ENCODE measurements at places on chromosomes 6 and 20. TPM values are rescaled to one million over a fixed set of nuclear protein-coding genes. Genes with fewer than 3 reads are reported as not detected.

GRCh38 chr6:11366183-11366933, 133.9 kb upstream of the NEDD9 start:
- no peaks in the 10 kb centered on the region for H3K27me3 ChIP-seq
- no peak overlapping the region for H3K4me3 ChIP-seq
- H3K4me1 ChIP-seq, result peaks cover 30% of the 10 kb centered on the region
- no peaks in the 10 kb centered on the region for H3K36me3 ChIP-seq
- H3K27ac ChIP-seq, result peak overlapping the region; percentile 77

DNA sequence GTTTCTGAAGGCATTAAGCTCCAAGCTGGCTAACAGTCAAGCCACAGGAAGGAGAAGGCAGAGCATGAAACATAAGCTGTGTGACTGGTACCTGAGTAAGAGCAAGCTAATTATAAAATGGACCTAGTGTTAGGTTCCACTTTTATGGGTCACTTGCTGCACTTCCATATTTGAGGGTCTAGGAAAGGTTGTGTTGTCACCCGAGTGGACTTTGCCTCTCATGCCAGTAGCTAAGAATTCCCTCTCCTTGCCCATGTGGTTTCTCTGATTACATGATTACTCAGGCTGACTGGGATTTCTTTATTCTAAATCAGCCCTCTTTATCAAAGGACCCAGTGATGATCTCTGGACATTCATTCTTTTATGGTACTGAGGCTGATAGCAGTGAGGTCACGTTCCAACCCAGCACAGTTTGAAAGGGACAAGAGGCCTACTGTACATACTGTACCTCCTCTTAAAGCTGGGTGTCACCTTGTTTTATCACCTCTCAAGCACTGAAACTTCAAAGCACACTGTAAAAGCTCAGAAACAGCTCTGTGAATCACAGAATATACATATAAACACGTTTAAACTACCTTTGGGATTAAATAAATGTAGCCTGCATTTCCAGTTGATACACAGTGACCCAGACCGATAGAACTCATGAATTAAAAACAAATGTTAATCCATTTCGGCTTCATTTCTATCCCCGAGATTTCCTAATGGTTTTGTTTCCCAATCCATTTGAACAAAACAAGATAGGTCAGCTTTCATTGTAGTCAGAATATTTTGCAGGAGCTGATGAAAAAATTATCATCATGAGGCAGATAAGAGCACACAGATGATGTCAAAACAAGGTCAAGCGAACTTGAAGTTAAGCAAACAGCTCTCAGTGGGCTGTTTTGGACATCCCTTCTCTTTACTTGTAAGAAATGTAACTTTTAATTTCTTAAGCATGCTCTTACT, 96.5 kb downstream of the ALDH8A1 start:
- H3K27me3 ChIP-seq, result no peaks in the 10 kb centered on the region
- no peak overlapping the region for H3K27ac ChIP-seq
- DNase-seq, result no peak
- H3K4me1 ChIP-seq, result no peaks in the 10 kb centered on the region
- no peak overlapping the region for H3K4me3 ChIP-seq

DNA sequence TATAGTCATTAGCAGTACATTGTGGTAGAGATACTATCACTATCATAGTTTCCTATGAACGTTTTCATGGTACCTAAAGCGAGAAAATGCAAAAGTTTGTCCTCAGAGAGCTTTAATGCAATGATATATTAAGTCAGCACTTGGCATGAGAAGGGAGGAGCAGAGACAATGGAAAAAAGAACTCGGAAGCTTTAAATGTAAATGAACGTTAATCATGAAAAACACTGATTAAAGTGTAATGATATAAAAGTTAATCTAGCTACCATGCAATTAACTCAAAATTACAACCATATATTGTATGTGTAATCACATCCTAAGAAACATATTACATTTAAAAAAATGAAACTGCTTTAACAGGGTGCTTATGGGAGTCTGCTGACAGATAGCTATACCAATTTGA, 282.7 kb downstream of the HDGFL1 start:
- no peaks in the 10 kb centered on the region for H3K36me3 ChIP-seq
- no peak for DNase-seq
- no peaks in the 10 kb centered on the region for H3K27me3 ChIP-seq
- H3K27ac ChIP-seq, result no peak overlapping the region
- no peak overlapping the region for H3K4me3 ChIP-seq
- no peaks in the 10 kb centered on the region for H3K4me1 ChIP-seq

DNA sequence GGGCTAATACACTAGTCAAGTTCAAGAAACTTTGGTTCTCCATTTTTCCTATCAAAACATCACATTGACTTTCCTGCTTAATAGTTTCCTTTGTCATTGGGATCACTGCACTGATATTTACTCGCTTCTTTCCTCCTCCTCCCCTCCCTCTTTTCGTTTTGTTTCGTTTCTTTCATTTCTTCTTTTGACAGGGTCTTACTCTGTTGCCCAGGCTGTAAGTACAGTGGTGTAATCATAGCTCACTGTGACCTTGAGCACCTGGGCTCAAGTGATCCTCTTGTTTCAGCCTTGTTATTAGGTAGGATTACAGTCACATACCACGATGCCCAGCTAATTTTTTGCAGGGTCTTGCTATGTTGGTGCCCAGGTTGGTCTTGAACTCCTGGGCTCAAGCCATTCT, 12.3 kb downstream of the PAQR8 start:
- DNase-seq, result no peak
- H3K27ac ChIP-seq, result no peak overlapping the region
- no peaks in the 10 kb centered on the region for H3K27me3 ChIP-seq
- no peaks in the 10 kb centered on the region for H3K36me3 ChIP-seq
- H3K4me1 ChIP-seq, result no peaks in the 10 kb centered on the region

DNA sequence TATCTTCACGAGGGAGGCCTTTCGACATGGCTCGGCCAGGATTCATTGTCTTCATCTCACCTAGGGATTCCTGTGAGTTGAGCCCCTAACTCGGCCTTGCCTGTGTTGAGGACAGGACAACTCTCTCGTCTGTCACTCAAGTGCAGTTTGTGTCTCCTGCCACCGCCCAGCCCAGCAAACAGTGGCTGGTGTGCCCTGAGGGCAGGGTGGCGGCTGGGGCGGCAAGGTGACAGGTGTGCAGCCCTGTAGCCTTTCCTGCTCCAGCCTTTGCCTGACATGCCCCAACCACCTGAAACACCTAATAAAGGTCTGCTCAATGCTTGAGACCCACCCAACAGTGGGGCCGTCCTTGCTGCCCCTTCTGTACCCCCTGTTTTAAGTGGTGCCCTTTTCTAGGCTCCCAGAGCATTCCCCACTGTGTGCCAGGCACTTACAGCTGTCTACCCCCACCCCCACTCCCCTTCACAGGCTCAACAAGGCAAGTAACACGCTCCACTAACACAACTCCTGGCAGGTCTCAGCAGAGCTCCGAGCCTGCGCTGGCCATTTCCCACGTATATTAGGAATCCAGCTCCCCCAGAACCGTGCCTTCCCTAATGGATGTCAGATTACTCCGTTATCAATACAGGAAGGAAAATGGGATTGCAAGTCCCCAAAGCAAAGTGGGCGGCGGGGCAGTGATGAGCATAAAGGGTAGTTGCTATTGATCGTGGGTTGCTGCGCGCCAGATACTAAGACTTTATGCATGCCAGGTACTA, 17.7 kb downstream of the GFRA4 start:
- H3K4me3 ChIP-seq, result no peak overlapping the region
- no peaks in the 10 kb centered on the region for H3K27me3 ChIP-seq
- H3K27ac ChIP-seq, result no peak overlapping the region

GRCh38 chr6:10591422-10592160, 70.4 kb downstream of the GCNT2 start:
- no peaks in the 10 kb centered on the region for H3K4me1 ChIP-seq
- H3K27me3 ChIP-seq, result no peaks in the 10 kb centered on the region

DNA sequence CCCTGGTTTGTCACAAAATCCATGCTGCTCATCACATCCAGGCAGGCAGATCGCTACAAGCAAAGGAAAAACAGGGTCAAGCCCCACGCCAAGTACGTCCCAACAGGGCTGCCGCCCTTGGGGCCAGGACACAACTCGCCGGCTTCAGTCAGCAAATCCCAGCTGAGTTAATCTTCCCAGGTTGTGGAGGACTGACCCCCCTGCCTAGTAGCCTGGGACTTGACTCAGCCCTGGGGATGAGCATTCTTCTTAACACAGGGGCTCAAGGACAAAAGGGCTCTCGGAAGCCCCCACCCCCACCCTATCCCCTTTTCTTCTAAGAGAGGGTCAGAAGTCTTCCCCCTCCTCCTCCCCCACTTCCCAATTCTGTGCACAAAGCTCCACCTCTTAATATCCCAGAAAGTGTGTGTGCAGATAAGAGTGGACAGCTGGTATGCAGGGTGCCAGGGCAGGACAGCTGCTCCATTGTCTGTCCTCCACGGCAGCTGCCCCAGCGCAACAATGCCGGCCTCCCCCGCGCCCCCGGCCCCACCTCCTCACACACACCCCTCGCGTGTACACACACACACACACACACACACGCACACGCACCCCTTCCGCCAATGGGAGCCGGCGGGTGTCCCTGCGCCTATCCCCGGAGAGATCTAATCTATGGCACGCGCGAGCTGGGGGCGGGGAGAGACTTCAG, 4.5 kb downstream of the DLL1 start:
- H3K27ac ChIP-seq, result peak overlapping the region; percentile 70
- no peaks in the 10 kb centered on the region for H3K27me3 ChIP-seq
- peaks cover 37% of the 10 kb centered on the region for H3K36me3 ChIP-seq
- no peaks in the 10 kb centered on the region for H3K4me1 ChIP-seq
- no peak overlapping the region for H3K4me3 ChIP-seq

DNA sequence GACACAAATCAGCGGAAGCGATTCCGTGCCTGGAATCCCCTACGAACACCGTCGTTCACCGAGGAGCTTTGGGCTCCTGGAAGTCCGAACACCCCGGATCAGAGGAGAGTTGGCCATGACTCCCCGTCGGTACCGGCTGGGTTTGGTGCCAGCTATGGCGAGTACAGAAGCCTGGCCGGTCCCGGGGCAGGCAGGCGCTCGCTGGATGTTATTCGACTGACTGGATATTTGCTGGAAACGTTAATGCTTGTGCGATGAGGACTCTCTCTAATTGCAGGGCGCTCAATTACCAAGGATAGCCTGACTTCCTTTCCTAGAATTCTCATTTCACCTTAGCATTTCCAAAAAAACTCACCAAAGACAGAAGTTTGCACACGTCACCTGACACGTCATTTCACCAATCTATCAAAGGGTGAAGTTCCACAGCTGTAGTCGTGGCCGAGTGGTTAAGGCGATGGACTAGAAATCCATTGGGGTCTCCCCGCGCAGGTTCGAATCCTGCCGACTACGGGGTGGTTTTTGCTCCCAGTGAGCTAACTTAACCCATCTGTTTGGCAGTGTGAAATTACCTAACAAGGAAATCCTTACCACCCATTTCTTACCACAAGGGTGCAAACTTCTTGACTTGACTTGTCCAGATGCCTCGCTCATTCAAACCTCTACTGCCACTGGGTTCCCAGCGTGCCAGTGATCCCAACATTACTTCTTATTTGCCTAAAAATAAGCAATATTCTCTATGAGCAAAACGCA, 22.7 kb upstream of the ZNF184 start:
- DNase-seq, result no peak
- H3K36me3 ChIP-seq, result no peaks in the 10 kb centered on the region
- peak overlapping the region; percentile 51 for H3K4me3 ChIP-seq
- H3K27ac ChIP-seq, result peak overlapping the region; percentile 43
- no peaks in the 10 kb centered on the region for H3K4me1 ChIP-seq
- no peaks in the 10 kb centered on the region for H3K27me3 ChIP-seq

DNA sequence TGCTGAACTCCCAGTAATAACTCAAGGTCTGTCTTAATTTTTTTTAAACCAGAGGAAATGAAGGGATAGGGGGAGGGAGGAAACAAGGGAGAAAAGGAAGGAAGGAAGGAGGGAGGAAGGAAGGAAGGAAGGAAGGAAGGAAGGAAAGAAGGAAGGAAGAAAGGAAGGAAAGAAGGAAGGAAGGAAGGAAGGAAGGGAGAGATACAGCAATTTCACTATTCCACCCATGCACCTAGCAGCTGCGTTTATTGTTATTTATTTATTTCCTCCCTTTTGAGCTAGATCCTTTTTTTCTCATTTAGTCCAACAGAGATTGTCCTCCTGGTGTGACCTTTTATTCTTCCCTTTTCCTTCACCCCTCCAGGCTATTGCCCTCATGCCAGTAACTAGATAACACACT, 97.6 kb downstream of the PKHD1 start:
- no peaks in the 10 kb centered on the region for H3K4me1 ChIP-seq
- no peak overlapping the region for H3K27ac ChIP-seq
- no peaks in the 10 kb centered on the region for H3K36me3 ChIP-seq
- no peak overlapping the region for H3K4me3 ChIP-seq

DNA sequence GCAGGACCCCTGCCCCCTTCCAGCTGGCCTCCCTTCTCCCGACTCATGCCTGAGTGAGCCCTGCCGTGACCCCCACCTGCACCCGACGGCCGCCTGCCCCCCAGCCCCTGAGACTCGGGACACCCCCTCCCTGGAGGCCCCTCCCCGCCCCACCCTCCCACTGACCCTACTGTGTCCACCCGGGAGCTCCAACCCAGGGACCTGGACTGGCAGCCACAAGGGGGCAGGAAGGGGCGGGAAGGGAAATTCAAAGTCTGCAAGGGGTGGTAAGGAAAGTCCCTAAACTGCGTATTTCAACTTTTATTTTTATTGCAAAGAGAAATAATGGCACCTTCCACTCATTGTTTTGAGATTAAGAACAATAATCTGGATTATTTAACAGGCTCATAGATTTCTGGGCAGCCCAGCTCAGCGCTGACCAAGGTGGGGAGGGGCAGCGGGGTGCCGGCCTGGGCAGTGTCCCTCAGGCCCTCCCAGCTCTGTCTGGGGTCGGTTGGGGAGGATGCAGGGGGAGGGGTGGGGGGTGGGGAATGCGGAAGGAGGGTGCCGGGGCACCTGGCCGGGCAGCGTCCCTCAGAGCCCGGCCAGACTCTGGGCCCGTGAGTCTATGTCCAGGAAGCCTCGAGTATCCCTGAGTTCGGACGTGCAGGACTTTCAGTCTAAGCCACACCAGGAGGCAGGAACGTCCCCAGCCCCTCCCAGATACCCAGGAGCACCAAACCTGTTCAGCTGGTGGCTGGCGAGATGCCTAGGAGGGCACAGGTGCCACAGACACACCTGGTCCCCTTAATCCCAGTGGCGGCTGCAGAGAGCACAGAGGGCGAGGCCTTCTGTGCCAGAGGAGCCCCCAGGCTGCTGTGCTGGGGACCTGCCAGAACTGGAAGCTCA, 1.3 kb upstream of the PTK6 start:
- no peaks in the 10 kb centered on the region for H3K27me3 ChIP-seq
- no peak overlapping the region for H3K27ac ChIP-seq
- H3K36me3 ChIP-seq, result no peaks in the 10 kb centered on the region
- no peak for DNase-seq

DNA sequence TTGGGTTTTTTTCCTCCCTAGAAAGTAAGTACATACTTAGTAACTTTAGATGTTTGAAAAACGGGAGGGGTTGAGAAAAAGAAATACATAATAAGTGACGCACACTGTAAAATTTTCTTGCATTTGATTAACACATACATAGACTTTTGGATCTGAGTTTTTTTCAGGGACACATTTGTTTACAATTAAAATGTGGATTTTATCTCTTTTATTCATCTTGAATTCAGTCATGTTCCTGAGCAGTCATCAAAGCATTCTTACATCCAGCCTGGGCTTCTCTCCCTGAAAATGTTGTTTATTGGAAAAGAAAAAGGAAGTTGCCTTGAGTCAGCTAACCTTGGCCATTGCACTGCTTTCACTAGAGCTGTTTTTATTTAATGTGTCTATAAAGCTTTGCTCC, 8.7 kb upstream of the RPP40 start:
- no peaks in the 10 kb centered on the region for H3K36me3 ChIP-seq
- no peak overlapping the region for H3K4me3 ChIP-seq
- DNase-seq, result no peak
- H3K4me1 ChIP-seq, result no peaks in the 10 kb centered on the region
- no peaks in the 10 kb centered on the region for H3K27me3 ChIP-seq
- no peak overlapping the region for H3K27ac ChIP-seq

The RAB44 gene
- not detected for total RNA-seq

The GGTLC1 gene
- not detected for total RNA-seq

The CST4 gene
- total RNA-seq, result not detected

The ENTPD6 gene
- total RNA-seq, result 116 TPM

The NQO2 gene
- total RNA-seq, result 37.6 TPM

The HLA-DOA gene
- total RNA-seq, result 2.6 TPM

The PLAGL2 gene
- total RNA-seq, result 7.0 TPM
